ENCODE measurements at places on chromosomes 3 and 15.

DNA sequence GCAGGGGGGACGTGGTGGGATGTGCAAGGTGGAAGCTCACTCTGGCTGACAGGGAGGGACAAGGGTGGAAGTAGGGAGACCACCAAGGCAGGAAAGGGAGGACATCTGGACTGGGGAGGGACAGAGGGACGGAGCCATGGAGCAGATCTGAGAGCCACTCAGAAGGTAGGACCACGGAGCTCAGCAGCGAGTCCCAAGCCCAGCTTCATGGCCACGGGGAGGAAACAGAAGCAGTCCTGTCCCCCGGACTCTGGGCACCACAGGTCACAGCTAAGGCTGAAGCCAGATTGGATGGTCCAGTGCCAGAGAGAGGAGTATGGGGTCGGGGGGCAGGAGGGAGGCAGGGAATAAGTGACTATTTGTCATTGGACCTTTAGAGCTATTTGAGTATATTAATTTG, 220.1 kb downstream of the TBC1D2B start:
- DNase-seq = no peak

DNA sequence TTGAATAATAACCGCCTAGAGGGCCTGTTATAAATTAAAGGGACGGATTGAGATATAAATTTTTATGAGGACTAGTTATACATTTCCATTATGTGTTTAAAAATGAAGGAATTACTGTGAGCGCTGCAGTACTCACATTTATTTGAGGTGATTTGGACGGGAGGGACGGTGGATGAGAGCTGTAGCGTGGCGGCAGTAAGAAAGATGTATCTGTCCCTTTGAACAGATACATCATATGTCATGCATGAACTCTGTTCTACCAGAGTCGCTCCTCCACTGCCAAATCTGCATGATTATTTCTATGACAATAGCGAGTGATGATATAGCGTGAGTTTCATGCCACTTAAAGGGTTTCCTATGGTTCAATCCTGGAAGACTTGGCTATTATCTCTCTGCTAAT, 538.8 kb downstream of the MCTP2 start:
- no peak for DNase-seq

GRCh38 chr3:52092271-52092660, 35.9 kb upstream of the DUSP7 start:
- no peak for DNase-seq

DNA sequence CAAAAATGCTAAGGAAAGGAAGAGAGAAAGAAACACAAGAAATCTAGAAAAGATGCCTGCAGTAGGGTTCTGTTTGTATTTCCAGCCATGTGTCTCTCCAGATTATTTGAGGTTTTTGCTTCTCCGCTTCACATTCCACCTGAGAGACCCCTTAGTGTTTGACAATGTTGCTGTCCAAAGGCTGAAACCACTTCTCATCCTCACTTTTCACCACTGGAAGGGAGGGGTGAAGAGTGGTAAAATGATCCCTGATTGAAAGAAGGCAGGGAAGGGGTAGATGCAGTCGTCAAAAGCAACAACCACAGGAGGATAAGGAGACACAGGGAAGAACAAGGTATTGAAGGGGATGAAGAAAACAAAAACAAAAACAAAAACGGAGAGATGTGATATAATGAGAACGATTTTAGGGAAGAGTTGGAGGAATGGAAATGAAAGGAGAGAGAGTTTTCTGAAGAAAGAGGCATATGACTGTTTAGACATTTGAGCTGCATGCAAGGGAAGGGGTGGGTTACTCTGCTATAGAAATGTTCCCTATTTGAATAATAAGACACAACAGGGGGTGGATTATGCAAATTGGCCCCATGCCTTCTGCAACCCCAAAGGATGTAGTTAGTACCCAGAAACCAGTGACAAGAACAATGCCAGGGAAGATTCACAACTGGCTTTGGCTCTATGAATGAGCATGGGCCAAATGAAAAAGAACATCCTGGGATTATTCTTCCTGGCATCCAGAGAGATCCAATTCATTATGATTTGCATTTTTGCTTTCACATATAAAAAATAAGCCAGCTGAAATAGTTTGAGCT, 235.9 kb downstream of the GAP43 start:
- DNase-seq = no peak

- DNase-seq = peak; percentile 84
Observed at GRCh38 chr15:63870487-63871209, 36.9 kb upstream of the HERC1 start.

- DNase-seq = peak; percentile 84
Observed at GRCh38 chr3:193780810-193781478, 187.9 kb downstream of the OPA1 start.

DNA sequence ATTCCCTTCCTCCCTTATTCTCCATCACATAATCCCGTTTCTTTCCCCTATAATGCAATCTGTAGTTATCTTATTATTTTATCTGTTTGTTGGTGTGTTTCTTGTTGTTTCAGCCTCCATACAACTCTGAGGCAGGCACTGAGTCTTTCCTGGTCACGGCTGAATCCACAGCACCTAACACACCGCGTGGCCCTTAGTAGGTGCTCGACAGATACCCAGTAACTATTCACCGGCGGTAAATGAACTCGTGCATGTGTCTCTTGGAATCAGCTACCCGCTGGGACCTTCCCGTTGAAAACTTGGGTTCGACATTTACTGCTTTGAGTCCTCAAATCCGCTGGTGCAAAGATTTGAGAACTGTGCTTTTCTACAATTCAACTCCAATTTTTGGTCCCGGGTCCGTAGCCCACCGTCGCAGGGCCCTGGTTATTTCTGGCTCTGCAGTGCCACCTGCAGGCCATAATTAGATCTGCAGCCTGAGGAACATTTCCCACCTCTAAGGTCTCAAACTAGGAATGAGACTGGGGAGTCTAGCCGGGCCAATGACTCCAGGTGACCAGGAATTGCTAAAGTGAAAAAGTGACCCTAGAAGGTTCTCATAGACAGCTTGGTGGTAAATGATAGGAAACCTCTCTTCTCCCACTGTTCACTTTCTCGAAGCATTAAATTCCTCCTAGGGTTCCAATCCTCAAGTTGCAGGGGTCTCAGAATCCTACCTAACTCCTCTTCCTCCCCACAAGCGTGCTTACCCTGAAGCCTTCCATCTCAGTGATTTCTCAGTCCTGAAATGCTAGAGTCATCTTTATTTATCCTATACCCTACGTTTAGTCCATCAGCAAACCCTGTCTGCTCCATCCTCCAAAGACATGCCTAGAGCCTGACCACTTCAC, 40.0 kb upstream of the TRH start:
- DNase-seq = peak; percentile 45

GRCh38 chr3:134406331-134407238, 32.3 kb upstream of the AMOTL2 start:
- DNase-seq = no peak

- no peak for DNase-seq
Observed at GRCh38 chr3:55549177-55549576, 62.1 kb upstream of the WNT5A start.

DNA sequence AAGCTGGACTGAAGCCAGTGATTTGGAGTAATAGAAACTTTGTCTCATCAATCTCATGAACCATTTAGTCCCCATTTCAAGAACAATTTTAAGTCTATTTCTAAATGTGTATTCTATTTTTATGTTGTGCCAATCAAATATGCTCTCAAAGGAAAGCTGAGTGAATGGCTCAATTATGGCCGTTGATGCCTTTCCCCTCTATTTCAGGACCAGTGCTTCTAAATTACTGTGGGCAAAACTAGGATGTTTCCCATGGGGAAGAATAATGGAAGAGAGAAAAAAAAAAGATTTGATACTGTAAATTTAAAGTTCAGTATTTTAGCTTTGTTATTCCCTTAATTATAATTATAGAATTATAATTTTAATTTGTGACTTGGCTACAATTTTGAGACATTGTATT, 110.1 kb downstream of the CADM2 start:
- DNase-seq = no peak

GRCh38 chr3:116176974-116177555, 268.2 kb downstream of the LSAMP start:
- no peak for DNase-seq

DNA sequence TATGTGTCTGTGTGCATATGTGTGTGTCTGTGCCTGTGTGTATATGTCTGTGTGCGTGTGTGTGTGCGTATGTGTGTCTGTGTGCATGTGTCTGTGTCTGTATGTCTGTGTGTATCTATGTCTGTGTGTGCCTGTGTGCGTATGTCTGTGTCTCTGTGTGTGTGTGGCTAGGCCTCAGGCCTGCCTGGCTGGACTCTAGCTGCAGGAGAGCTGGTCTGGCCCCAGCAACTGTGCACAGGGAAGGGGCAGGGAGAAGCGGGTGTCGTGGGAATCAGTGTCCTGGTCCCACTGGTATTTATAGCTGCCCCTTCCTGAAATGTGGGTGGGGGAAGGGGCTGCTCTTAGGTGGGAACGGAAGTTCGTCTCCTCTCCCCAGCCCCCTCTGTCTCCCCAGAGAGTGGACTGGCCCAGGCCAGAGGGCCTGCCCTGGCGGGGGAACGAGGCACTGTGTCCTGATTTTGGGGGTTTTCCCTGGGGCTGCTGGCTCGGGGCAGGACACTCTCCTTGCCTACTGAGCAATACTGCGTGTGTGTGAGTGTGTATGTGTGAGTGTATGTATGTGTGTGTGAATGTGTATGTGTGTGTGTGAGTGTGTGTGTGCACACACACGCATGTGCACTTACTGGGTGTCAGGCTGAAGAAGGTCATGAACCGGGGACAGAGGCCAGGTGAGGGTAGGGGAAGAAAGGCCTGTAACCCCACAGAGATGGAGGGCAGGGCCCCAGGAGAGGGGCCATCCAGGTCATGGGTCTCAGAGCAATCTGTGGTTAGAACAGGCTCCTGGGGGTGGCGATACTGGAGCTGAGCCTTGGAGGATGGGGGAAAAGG, 6.6 kb downstream of the CSPG4 start:
- DNase-seq = no peak

GRCh38 chr3:81601707-81602305, 159.6 kb downstream of the GBE1 start:
- no peak for DNase-seq

GRCh38 chr15:59372352-59373211, at the start of gene MYO1E:
TSS of gene MYO1E (minus strand) at chr15:59372871. CDS start at chr15:59372500, 371 bp downstream.
- DNase-seq = peak; percentile 97

DNA sequence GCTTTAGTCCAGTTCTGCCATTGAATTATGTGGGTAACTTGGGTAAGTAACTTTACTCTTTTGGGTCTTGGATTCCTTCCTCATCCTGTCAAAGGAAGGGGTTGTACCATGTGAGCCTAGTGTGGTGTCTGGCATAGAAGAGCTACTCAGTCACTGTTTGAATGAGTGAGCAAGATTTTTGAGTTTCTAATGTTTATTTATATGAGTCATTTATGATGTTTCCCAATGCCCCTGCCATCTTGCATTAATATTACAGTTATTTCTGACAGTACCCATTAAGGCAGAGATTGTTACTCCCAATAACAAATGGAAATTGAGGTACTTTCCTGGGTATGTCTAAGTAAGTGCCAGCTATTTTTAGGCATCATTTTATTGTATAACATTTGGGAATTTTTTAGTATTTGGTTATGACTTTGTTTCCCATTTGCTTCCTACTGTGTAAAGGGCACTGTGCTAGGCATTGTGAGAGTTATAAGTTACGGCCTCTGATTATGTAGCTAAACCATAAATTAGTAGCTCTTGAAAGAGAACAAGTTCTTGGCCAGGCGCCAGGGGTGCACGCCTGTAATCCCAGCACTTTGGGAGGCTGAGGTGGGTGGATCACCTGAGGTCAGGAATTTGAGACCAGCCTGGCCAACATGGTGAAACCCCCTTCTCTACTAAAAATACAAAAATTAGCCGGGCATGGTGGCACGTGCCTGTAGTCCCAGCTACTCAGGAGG, 23.5 kb downstream of the NR1D2 start:
- DNase-seq = no peak

DNA sequence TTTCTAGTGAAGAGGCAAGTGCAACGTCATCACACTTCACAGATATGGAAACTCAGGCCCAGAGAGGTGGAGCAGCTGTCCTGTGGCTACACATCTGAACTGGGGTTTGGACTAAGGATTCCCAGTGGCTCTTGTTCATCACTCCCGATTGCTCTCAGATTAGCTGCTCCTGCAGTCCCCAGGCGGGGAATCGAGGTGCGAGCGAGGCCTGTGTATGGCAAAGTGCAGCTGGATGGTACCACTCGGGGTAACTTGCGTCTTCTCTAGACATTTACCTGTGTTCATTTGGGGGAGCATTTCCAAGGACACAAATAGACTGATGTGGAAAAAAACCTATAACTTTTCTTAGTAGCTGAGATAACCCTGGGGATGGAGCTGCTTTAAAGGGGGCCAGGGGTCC, 45.9 kb upstream of the TRPM1 start:
- DNase-seq = no peak

GRCh38 chr3:189188466-189188865, 16.7 kb downstream of the TPRG1 start:
- no peak for DNase-seq

- DNase-seq = no peak
Observed at GRCh38 chr3:101842245-101842934, 6.9 kb upstream of the NFKBIZ start.

GRCh38 chr3:196609805-196610515, 29.5 kb upstream of the NRROS start:
- no peak for DNase-seq

GRCh38 chr15:52368402-52368801, 72.8 kb upstream of the MYO5C start:
- no peak for DNase-seq

GRCh38 chr3:126114443-126115386, 30.8 kb upstream of the SLC41A3 start:
- DNase-seq = no peak

GRCh38 chr15:56835718-56836171, 82.7 kb upstream of the TCF12 start:
- DNase-seq = no peak

- no peak for DNase-seq
Observed at GRCh38 chr3:193589129-193589528, 3.9 kb upstream of the OPA1 start.

DNA sequence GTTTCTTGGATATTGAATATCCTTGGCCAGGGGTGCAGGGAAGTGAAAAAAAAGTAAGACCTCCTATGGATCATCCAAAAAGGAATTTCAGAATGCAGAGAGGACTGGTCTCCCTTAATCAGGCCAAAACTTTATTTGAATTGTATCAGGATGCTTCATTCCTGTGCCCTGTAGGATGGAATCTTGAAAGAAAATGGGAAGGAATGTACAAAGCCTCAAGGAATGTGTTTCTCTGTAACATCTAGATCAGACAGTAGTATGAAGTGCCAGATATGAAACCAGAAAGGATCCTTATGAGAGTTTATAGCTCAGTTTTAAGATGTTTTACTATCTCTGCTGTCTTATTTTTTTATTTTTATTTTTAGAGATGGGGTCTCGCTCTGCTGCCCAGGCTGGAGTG, 6.5 kb upstream of the GSK3B start:
- DNase-seq = peak; percentile 24

DNA sequence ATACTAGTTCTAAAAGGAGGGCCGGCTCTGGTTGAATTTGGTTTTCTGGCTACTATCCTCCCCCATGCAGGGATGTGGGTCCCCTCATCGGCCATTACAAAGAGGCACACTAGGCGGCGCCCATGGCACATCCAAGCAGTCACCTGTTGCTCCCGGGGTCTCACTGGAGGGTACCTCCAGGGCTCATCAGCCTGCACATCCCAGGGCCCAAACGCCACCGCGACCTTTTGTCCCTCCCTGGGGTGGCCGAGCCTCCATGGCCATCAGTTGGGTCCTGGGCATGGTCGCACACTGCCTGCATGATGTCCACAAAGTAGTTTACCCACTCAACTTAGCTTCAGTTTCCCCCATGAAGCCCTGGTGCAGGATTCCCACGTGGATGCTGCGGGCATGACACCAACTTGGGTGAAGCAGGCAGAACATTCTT, 28.3 kb downstream of the IDH3A start:
- peak; percentile 42 for DNase-seq

- no peak for DNase-seq
Observed at GRCh38 chr3:55751730-55752129, 264.6 kb upstream of the WNT5A start.
